ENCODE measurements at places on chromosomes 2 and 18.

- no peaks in the 10 kb centered on the region for H3K4me1 ChIP-seq
- no peak overlapping the region for H3K4me3 ChIP-seq
- no peak overlapping the region for H3K27ac ChIP-seq
- H3K36me3 ChIP-seq = no peaks in the 10 kb centered on the region
- peaks cover 16% of the 10 kb centered on the region for H3K27me3 ChIP-seq
- DNase-seq = no peak
Observed at GRCh38 chr2:176391148-176391419, 121.8 kb downstream of the MTX2 start.

DNA sequence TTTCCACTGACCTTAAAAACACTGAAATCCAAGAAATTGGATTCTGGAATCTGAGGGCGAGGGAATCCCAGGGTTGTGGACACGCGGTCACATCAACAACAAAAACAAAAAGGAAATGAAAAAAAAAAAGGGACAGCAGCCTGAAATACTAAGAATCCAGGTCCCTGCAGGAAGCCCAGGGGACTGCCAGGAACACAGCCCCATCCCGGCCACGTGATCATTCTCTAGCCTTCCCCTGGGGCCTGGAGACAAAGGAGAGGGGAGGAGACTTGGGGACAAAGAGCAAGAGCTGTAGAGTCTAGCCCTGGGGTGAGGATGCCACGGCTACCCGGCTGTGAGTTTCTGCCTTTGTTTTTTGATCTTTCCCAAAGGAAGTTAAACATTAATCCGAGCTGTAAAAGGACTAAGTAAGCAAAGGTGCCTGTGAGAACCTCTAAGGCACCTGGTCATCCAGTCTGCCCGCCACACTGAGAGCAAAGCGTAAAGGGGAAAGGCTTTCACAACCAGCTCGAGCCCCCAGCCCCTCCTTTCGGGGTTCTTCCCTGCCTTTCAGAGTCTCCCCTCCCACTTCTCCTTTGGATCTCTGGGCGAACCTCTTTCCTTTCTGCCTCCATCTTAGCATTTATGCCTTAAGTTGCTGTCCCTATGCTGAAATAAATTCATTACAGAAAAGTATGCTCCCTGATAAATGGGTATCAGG lies 57.9 kb upstream of the MSH2 start:
- H3K4me3 ChIP-seq = no peak overlapping the region
- no peak for DNase-seq
- H3K27me3 ChIP-seq = peaks cover 23% of the 10 kb centered on the region
- H3K4me1 ChIP-seq = peaks cover 5% of the 10 kb centered on the region

DNA sequence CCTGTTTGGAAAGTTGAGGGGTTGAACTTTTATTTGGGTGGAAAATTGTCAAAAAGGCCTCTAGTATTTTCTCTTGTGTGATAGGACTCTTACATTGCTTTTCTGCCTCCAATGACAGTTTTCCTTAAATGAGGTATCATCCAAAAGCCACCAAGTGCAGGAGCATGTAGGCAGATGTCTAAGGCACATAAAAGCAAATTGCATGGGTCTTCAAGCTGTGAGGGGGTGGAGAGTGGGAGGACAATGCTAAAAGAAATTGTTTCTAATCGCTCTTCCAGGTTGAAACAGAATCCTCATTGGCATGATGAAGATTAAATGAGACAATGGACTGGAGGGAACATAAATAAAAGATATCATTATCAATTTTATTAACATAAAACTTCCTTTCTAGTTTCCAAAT lies 6.8 kb downstream of the TACR1 start:
- H3K27ac ChIP-seq = no peak overlapping the region
- no peak for DNase-seq
- H3K4me3 ChIP-seq = no peak overlapping the region

DNA sequence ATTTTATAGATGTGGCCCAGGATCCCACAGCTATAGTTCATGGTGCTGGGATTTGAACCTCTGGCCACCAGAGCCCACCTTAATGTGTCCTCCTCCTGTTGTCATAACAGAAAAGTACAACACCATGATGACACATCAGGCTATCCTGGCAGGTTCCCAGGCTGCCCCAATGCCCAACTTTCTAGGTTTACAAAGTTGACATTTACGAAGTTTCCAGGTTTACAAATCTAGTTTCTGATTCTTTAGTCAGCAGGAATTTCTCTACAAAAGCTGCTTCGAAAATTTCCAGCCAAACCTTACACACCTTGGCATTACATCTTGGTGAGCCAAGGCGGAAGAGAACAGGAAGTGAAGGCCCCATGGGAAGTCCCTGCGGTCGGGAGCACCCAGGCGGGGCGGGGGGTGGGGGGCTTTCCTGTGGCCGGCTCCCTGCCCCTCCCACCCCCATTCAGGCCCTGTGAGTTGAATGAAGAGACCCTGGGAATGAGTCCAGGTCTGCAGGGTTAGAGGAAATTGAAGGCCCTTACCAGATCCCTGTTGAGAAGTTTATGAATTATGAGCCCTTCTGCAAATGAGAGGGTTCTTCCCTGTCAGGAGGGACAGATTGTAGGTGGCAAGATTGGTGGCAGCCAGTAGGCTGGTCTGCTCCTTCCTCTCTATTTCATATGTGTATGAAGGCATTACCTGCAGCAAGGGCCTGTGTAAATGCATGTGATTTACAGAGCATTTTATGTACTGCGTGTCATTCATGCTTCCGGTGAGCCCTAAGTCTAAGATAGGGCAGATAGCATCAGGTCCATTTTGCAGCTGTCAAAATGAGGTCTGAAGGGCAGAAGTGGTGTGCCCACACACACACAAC lies 11.1 kb upstream of the IL1RN start:
- H3K4me3 ChIP-seq = peak overlapping the region; percentile 31
- H3K4me1 ChIP-seq = peaks cover 28% of the 10 kb centered on the region
- no peaks in the 10 kb centered on the region for H3K27me3 ChIP-seq
- no peak for DNase-seq
- peak overlapping the region; percentile 52 for H3K27ac ChIP-seq

DNA sequence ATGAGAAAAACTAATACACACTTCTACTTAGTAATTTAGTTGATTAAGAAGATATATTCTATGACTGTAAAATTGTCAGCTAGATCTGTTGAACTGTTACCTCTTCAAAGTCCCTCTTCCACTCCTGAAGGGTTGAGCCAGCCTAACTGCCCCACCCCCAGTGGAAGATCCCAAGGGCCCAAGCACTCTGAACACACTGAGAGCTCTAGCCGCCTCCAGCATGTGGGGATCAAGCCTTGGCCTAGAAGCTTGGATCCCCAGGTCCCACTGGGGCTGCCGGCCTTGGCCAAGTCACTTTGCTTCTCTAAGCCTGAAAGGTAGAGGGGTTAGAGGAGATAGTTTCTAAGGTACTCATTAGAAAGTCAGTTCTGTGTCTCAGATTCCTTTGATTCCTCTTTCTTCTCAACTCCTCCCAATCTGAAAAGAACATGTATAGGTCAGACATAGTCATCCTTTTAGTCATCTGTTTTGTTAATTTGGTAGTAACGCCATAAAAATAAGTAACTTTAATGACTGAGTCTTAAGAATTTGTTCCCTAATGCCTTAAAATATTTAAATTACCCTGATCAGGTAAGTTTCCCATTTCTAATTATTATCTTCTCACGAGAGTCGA lies 5.6 kb downstream of the CPSF3 start:
- peaks cover 14% of the 10 kb centered on the region for H3K4me1 ChIP-seq
- H3K4me3 ChIP-seq = no peak overlapping the region
- no peaks in the 10 kb centered on the region for H3K27me3 ChIP-seq

- no peak overlapping the region for H3K4me3 ChIP-seq
- no peak overlapping the region for H3K27ac ChIP-seq
- H3K4me1 ChIP-seq = peaks cover 5% of the 10 kb centered on the region
- H3K36me3 ChIP-seq = no peaks in the 10 kb centered on the region
- peaks cover 23% of the 10 kb centered on the region for H3K27me3 ChIP-seq
- no peak for DNase-seq
Observed at GRCh38 chr2:118056165-118056534, 32.1 kb upstream of the INSIG2 start.

DNA sequence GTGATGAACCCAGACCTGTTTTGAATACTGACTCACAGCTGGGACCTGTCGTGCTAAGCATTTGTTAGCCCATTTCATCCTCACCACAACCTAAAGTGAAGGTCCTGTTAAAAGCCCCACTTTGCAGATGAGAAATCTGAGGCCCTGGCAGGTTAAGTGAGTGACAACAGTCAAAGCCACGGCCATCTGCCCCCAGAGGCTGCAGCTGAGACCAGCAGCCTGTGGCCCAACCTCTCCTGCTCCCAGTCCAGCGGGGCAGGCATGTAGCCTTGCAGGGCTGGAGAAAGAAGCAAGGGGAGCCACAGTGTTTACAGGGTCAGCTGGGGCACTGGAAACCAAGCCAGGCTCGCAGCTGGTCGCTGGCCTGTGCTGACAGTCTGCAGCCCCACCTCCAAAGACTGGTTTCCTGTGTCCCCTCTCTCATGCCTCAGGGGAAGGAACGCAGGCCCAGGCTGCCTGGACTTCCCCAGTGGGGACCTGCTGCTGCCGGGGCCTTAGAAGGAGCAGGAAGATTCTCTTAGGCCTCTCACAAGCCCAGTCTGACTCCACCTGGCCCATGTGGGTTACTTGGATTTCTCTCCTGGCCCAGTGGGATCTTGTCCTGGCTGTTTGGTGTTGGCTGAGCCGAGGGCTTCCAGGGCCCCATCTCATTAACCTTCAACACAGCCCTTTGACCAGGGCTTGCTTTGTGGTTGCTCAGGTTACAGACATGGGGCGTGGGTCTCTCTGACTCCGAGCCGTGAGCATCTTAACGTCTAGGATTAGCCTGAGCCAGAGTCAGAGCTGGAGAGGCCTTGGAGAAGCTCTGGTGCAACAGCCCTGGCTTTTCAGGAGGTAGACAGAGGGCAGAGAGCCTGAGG lies 1.7 kb downstream of the INPP5D start:
- H3K36me3 ChIP-seq = peaks cover 47% of the 10 kb centered on the region
- peak overlapping the region; percentile 90 for H3K27ac ChIP-seq
- DNase-seq = peak; percentile 46
- peaks cover 35% of the 10 kb centered on the region for H3K4me1 ChIP-seq

GRCh38 chr2:235460548-235461047 lies 33.2 kb upstream of the AGAP1 start:
- no peaks in the 10 kb centered on the region for H3K27me3 ChIP-seq
- H3K36me3 ChIP-seq = no peaks in the 10 kb centered on the region
- no peak overlapping the region for H3K27ac ChIP-seq
- no peaks in the 10 kb centered on the region for H3K4me1 ChIP-seq
- no peak for DNase-seq
- no peak overlapping the region for H3K4me3 ChIP-seq

GRCh38 chr2:68432696-68433658 lies 34.1 kb downstream of the FBXO48 start:
- peaks cover 4% of the 10 kb centered on the region for H3K4me1 ChIP-seq
- H3K4me3 ChIP-seq = no peak overlapping the region
- no peak overlapping the region for H3K27ac ChIP-seq
- peaks cover 11% of the 10 kb centered on the region for H3K27me3 ChIP-seq
- no peaks in the 10 kb centered on the region for H3K36me3 ChIP-seq
- no peak for DNase-seq

GRCh38 chr2:107359021-107359420 lies 467.7 kb upstream of the RGPD4 start:
- H3K36me3 ChIP-seq = no peaks in the 10 kb centered on the region
- no peak overlapping the region for H3K4me3 ChIP-seq
- H3K4me1 ChIP-seq = no peaks in the 10 kb centered on the region
- no peak for DNase-seq
- no peaks in the 10 kb centered on the region for H3K27me3 ChIP-seq
- H3K27ac ChIP-seq = no peak overlapping the region

DNA sequence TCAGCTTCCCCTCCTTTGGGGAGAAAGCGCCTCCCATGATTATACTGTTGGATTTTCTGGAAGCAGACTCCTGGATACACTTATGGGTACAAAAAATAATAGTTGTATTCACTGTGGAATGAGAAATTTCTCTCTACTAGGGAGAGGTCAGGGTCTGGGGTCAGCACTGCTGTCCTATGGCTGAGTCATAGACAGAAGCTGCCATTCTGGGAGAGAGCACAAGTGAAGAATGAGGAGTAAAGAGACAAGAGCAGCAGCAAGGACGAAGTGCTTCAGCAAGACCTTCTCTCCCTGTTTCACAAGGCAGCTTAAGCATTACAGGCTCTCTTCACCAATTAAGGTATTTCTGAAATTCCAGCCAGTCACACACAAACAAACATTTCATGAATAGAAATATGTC lies 10.1 kb upstream of the UNC80 start:
- H3K27ac ChIP-seq = no peak overlapping the region
- DNase-seq = no peak
- no peaks in the 10 kb centered on the region for H3K27me3 ChIP-seq
- no peaks in the 10 kb centered on the region for H3K36me3 ChIP-seq
- no peak overlapping the region for H3K4me3 ChIP-seq

GRCh38 chr2:64750817-64751285 lies 97.1 kb upstream of the SERTAD2 start:
- H3K4me1 ChIP-seq = peaks cover 27% of the 10 kb centered on the region
- H3K36me3 ChIP-seq = no peaks in the 10 kb centered on the region
- DNase-seq = peak; percentile 99
- no peaks in the 10 kb centered on the region for H3K27me3 ChIP-seq
- H3K4me3 ChIP-seq = peak overlapping the region; percentile 89

GRCh38 chr2:216803791-216804190 lies 56.1 kb downstream of the TNP1 start:
- no peaks in the 10 kb centered on the region for H3K36me3 ChIP-seq
- H3K4me1 ChIP-seq = peaks cover 2% of the 10 kb centered on the region
- DNase-seq = no peak
- no peaks in the 10 kb centered on the region for H3K27me3 ChIP-seq

DNA sequence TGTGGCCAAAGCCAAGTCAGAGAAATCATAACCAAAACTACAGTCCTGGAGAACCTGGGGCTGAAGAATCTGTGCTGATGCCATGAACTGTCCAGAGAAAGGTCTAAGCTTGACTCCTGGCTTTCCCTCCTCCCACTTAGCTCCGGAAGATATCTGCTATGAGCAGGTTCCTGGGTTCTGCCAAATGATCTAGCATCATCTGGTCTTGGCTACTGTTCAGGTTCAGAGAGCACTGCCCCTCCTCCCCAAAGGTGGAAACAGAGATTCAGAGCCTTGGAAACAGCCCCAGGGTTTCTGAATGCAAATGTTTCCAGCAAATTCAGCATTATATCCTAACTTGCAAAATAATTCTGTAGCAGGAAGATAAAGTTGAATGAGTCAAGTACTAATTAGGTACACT lies 219.2 kb upstream of the SP5 start:
- DNase-seq = no peak
- no peaks in the 10 kb centered on the region for H3K4me1 ChIP-seq
- H3K27ac ChIP-seq = no peak overlapping the region
- no peaks in the 10 kb centered on the region for H3K36me3 ChIP-seq

- peaks cover 14% of the 10 kb centered on the region for H3K4me1 ChIP-seq
- no peak overlapping the region for H3K27ac ChIP-seq
- H3K4me3 ChIP-seq = no peak overlapping the region
- H3K27me3 ChIP-seq = no peaks in the 10 kb centered on the region
- peaks cover 2% of the 10 kb centered on the region for H3K36me3 ChIP-seq
Observed at GRCh38 chr18:76838182-76838581, 15.8 kb downstream of the ZNF236 start.
